ENCODE measurements at places on chromosomes 7 and 10.

DNA sequence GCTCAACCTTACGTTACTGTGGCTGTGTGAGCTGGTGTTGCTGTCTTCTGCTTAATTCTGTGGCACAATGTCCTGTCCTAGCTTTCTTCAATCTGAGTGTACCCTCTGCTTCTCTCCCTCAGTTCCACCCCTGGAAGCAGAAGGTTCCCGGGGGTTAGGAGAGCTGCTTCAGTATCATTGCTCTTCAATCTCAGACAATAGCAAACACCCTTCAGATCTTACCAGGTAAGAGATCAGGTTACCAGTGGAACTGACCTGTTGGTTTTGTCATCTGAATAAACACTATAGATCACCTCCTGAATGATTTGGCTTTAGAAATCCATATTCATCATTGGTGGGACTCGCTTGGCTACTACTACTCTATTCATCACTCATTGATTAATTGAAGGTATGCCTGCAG, 48.4 kb downstream of the DNAJB9 start:
- no peak for DNase-seq

DNA sequence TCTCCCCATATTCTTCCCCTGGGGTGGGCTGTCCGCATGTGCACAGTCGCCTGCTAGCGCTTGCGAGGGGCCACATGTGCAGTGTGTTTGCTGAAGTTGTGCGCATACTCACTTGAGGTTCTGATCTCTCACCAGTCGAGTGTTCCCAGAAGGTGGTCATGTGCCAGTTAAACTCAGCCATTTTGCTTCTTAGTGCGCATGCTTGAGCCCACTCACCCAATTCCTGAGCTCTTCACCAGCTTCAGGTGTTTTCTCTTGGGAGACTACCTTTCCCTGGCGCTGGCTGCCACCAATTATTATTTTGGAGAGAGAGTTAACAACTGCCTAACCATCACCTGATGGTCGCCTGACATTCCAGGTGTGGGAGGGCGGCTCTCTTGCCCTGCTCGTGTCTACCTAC, 25.2 kb upstream of the CPN1 start:
- no peak for DNase-seq

DNA sequence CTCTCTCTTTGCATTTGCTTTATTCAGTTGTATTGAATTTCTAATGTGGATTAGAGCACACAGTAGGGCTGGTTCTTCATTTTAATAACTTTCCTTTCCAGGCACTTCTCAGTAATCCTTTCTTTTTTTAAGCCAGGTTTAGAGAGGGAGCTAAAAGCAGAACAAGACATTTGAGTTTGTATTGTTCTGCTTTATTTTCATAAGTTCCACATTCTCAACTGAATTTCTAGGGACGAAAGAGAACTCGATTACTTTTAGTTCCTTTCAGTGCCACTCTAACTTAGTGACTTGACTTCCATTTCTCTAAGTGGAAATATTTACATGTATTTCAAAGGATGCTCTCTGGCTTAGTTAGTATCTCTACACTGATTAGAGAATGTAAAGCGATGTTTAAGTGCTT, 145.6 kb downstream of the EXOC4 start:
- DNase-seq = no peak

DNA sequence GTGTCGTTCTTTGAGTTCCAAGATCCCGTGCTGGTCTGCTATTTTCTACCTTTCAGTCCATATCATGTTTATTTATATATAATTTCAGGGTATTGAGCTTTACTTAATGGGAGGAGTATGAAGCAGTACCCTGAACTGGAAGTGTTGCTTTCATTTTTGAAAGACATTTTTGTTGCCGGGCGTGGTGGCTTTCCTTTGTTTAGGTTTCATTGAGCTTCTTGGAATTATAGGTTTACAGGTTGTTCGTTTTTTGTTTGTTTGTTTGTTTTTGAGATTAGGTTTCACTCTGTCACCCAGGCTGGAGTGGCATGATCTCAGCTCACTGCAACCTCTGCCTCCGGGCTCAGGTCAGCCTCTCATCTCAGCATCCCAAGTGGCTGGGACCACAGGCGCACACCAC, 7.4 kb downstream of the ZNF487 start:
- DNase-seq = no peak

- no peak for DNase-seq
These were observed 20.9 kb downstream of the MORN4 start for GRCh38 chr10:97612386-97612785.

DNA sequence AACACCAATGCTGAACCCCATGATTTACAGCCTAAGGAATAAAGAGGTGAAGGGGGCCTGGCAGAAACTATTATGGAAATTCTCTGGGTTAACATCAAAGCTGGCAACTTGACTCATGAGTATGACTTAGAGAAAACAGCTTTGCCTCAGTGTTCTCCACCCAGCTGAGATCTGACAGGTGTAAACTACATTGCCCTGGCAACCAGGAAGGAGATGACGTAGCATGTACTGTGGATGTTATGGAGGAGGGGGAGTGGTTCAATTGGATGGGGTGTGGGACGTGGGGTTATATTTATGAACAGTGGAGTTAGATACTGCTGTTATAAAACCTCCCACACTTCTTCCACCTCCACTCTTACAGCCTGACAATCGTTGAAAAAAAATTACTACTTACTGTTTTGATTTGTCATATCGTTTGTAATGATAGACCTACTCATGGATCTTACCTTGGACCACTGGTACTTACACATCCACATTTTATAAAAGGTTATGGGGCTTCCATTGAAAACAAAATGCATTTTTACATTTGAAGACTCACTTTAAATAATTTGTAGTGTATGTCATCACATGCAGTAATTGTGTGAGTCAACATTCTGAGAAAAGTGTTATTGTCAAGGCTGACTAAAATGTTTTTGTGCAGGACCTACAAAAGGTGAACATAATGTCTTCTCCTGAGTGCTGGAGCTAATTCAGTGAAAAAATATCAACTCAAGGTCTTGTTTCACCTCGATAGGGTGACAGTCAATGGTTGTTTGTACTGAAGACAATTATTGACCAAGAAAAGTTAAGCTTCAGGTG, 6.4 kb downstream of the OR2F1 start:
- no peak for DNase-seq

GRCh38 chr7:135938563-135938962, 38.6 kb downstream of the MTPN start:
- DNase-seq = no peak

DNA sequence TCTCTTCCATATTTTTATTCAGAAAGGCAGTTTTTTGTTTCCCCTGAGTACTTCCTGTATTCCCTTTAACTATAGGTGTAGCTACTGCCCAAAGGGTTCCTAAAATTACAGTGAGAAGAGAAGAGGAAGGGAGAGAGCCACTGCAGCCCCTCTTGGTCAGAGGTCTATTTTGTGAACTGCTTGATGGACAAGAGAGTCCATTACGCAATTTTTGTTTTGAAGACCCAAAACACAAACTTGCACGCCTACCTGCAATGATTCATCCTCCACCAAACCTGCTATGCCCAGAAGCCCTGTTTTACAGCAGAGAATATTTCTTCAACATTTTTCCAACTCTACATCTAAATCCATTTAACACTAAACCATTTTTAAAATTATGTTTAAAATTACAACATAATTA, 75.1 kb downstream of the PDE1C start:
- no peak for DNase-seq

- no peak for DNase-seq
These were observed 1128.7 kb downstream of the CNTNAP2 start for GRCh38 chr7:147245274-147245673.

DNA sequence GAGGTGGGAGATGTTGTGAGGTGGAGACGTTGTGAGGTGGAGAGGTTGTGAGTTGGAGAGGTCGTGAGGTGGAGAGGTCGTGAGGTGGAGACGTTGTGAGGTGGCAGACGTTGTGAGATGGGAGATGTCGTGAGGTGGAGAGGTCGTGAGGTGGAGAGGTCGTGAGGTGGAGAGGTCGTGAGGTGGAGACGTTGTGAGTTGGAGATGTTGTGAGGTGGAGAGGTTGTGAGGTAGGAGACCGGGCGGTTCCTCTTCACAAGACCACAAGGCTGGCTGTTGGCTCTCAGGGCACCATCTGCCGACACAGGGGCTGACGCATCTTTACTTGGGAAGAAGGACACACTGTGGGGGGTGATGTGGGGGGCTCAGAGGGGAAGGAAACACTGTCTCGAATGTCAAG, 34.7 kb upstream of the SHH start:
- no peak for DNase-seq

- no peak for DNase-seq
These were observed 184.4 kb downstream of the GRID1 start for GRCh38 chr10:86182150-86182549.

DNA sequence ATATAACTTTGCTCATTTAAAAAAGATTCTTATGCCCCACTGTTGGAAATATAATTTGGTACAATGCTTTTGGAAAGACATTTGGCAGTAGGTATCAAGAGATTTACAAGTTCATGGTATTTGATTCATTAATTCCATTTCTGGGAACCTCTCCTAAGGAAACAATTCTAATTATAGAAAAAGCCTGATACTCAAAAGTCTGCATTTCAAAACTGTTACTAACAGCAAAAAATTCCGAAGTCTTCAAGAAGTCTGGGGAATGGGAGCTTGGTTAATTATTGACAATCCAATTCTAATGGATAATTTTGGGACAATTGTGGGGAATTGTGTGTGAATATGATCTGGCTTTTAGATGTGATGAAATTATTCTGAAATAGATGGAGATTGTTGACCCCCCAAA, 59.6 kb downstream of the HDAC9 start:
- no peak for DNase-seq

GRCh38 chr7:63080831-63081230, 917.8 kb upstream of the ZNF722 start:
- DNase-seq = no peak

DNA sequence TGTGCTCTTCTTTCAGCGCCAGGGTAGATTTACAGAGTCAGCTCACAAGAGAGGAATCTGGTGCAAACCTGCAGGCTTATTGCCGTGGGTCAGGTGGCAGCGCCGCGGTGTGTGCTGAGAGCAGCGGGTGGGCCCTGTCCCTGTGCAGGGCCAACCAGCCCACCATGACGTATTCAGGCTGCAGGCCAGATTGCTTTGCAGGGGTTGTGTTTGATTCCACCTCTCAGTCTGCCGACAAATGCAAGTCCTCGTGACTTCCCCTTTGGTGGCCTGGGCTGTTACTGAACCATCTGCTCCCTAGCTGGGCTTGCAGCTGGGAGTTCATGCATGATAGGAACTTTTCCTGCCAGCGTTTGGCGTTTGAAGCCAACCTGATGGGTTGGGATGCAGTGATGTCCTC, 66.7 kb upstream of the LEP start:
- no peak for DNase-seq

- DNase-seq = no peak
These were observed 182.1 kb downstream of the ARID5B start for GRCh38 chr10:62083412-62084267.
